ENCODE measurements at places on chromosomes 3 and 15.

DNA sequence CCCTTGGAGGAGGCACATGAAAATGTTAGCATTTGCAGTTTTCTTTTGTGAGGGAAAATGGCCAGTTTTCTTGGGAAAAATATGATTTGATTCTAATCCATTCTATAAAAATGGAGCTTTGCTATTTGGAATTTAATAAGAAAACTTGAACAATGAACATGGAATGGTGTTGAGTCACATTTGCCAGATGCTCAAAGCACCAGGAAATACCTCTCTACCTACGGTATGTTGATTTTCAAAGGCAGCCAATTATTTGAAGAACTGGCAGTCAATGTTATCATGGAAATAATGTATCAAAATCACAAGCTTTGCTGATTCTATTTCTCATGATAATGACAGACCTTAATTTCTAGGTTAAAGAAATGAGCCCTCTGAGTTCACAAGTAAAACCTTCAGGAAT is 14.9 kb downstream of the NME9 start:
- no peak for DNase-seq

DNA sequence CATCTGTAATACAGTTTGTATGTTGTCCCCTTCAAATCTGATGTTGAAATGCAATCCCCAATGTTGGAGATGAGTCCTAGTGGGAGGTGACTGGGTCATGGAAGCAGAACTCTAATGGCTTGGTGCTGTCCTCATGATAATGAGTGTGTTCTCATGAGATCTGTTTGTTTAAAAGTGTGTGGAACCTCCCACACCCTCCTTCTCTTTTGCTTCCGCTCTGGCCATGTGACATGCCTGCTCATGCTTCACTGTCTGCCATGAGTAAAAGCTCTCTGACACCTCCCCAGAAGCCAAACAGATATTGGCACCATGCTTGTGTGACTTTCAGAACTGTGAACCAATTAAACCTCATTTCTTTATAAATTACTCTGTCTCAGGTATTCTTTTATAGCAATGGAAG is 794.0 kb upstream of the CFAP20DC start:
- no peak for DNase-seq

DNA sequence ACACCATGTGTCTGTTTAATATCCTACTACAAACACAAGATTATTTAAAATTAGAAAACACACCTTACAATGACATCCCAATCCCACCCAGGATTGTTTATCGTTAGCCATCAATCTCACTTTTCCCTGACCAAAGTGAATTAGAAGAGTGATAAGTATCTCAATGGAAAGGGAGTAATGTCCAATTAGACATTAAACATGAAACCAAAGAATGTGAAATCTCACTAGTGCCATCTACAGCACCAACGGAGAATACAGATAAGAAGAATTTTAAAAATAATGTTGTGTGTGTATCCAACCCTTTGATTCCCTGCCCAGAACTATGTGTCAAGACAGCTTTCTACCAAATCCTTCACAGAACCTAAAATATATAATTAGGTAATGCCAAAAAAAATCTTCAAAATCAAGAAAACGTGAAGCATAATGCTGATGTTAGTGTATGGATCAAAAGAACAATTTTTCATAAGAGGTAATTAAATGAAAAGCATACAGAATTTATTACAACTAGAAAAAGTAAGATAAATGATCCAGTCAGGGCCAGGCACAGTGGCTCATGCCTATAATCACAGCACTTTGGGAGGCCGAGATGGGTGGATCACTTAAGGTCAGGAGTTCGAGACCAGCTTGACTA is 64.2 kb downstream of the SCAPER start:
- no peak for DNase-seq

GRCh38 chr3:152039887-152040286 is 166.4 kb downstream of the SUCNR1 start:
- DNase-seq = no peak

DNA sequence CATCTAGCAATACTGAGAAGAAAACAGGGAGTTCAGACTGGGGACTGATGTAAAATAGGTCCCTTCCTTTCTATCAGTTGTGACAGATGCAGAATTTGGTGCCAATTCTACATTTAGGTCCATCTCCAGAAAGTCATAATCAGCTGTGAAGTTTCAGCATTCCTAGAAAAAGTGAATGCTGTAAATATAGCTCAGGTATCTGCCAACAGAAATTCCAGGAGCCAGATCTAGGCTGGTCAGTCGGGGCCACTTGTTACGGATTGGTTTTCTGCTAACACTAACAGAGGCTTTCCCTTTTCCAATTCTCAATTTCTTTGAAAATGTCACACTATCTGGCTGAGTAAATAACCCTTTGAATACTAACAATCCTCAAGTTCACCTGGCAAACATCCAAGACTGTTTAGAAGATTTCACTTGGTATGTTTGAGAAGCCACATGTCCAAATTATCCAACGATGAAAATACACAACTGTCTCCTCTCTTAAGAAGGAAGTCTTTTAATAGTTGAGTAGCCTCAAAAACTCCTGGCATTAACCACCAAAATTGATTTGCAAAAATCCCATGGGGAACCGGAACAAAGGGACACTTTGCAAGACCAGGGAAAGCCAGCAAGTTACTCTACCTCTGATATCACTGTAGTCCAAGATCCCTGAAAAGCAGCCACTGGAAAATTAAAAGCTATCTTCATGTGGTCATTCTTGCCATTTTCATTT is 222.3 kb downstream of the ZMAT3 start:
- DNase-seq = no peak

DNA sequence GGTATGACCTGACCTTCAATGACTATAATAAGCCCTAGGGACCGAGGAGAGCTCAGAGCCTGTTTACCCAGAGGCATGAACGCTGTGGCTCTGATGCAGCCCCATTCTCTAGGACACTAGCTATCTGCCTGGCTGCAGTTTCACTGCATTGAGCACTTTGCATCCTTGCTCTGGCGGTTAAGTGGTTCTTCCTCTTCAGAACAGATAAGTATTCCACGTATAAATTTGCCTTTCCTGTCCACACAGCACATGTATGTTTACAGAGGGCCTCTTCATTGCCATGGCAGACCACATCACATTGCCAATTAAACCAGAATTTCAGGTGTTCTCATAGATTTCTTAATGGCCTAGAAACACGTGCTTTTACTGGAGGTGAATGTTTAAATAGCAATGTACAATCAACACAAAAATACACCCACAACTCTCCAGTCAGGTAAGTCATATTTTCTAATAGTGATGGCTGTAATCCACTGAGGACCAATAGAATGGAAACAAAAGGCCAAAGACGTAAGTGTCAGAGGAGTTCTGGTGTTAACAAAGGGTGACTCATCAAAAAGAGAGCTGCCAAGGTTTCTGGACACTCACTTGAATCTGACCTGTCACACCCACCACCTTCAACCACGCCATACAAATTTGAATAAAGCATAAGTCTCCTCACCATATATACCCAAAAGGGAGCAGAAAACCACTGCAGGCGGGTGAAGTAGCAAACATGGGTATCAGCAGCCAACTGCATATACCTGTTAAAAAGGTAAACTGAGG is 553.4 kb downstream of the OCA2 start:
- no peak for DNase-seq

- no peak for DNase-seq
Observed at GRCh38 chr3:113018536-113019181, 27.9 kb downstream of the GTPBP8 start.

- no peak for DNase-seq
Observed at GRCh38 chr15:91535856-91536500, 317.5 kb upstream of the SLCO3A1 start.

DNA sequence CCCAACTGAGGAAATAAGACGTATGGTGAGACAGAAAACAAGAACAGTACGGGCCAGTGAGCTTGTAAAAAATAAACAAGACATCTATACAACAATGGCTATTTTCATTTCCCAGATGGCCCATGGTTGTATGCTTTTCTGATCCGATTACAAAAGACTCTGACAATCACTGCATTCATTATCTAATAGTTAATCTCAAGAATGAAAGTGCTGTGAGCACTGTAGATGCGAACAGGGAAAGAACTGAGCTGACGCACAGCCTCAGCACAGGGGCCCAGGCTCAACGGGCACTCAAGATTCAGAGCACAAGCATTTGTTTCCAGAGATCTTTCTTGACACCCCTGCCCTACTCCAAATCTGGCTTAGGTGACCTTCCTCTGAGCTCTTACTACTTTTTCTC is 6.9 kb downstream of the MTMR10 start:
- DNase-seq = no peak

- no peak for DNase-seq
Observed at GRCh38 chr3:50473768-50474167, 29.7 kb downstream of the CACNA2D2 start.

DNA sequence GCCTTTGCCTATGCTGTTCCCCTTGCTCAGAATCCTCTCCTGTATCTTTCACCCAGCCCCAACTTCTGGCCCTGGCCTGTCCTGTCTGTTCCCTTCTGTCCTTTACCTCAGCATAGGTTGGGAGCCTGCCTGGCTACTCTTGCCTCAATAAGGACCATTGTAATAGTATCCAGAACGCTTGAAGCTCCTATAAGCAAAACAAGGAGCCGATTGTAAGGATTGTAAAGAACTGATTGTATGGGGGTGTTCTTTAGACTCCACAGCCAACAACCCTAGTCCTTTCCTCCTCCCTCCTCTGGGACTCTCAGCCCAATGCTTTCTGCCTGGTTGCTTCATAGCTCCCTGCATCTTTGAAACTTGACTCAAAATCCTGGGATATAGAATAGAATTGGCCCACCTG is 18.7 kb upstream of the RAD54L2 start:
- DNase-seq = no peak

- DNase-seq = peak; percentile 45
Observed at GRCh38 chr3:181709537-181710279, 2.0 kb upstream of the SOX2 start.

GRCh38 chr3:8759038-8759707 is 10.2 kb downstream of the OXTR start:
- DNase-seq = no peak

DNA sequence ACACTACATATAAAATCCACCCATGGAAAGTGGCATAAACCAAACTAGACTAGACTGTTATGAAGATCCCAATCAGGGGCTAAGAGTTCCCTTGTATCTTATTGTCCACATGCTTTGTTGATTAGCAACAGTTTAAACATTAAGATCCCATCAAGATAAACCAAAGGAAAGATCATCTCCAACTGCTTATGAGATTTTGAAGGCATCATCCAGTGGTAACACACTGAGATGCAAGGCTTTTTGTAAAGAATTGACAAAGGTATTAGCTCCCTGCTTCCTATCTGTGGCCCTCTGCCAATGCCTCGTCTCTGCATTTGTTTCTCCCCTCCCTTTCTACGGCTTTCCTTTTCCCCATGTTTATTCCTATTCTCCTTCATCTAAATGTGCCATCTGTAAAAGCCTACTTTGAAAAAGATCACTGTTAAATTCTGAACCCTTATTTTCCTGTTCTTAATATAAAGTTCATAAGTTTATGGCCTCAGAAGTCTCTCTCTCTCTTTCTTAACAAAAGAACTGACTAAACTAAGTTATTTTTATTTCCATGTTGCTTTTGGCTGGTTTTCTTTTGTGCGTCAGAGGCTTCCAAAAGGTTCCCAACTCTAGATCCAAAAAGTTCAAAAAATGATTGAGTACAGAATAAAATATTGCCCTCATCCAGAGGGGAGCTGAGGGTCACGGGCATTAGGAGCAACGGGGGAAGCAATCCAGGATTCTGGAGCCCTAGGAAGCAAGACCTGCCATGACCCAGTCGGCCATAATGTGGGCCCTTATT is 5.5 kb downstream of the PLD1 start:
- no peak for DNase-seq

- no peak for DNase-seq
Observed at GRCh38 chr3:171801738-171802589, 8.3 kb downstream of the PLD1 start.

DNA sequence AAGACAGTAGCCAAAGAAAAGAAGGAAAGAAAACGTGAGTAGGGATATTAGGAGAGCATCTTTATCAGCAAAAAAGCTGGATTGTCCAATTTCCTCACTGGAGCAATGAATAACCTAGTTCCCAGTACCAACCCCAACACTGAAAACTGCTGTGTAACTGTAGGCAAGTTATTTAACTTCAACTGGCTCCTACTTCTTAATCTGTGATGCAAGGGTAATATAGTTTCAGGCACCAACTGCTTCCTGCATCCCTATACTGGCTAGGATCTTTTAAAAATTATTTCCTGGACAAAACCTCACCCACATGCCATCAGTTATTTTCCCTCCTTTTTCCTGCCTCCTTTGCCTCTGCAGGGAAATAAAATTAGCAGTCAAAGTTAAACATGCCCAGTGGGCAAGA is 59.6 kb downstream of the ZBTB20 start:
- no peak for DNase-seq

DNA sequence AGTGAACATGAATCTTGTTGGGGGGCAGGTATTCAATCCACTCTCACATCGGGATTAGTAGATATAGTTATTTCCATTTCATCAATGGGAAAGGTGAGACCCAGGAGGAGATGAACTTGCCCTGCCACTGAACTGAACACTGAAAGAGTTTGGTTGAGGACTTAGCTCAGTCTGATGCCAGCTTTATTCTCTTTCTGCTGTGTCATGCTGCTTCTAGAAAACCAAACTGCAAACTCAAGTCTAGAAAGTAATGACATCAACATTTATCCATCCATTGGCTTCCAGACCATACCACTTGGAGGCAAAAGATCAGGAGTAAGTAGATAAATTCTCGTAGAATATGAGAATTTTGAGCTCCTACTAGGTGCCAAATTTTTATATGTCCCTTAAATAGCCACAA is 288.0 kb upstream of the CTNNB1 start:
- DNase-seq = no peak

DNA sequence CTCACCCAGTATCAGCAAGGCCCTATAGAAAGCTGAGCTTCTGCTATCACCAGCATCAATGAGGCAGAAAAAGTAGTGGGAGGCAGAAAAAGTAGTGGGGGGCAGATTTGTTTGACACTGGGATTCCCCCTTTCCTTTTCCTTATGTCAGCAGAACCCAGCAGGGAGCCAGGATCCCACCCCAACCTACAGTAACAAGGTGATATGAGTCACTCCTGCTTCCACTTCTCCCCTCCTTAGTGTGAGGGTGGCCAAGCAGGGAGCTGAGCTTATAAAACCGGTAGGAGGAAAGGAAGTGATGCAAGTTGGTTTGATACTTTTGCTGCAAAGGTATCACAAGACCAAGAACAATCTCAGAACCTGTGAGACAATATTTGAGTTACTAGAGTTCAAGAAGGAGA is 128.7 kb downstream of the SCAPER start:
- DNase-seq = no peak

- no peak for DNase-seq
Observed at GRCh38 chr3:39812537-39812936, 3.1 kb downstream of the MYRIP start.

DNA sequence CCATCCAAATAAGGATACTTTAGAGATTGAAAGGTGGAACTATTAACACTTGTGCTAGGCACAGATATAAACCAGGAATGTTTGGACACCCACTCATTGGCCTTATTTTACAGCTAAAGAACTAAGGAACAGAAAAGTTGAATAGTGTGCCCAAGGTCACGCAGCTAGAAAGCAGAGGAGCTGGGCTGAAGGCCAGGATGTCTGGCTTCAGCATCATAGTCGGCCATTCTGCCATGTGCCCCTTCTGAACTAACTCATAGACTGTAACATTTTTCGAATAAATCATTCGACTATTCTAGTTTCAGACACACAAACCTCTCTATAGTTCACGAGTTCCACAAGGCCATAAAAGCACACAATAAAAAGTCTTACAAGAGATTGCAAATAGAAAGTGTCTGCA is 71.1 kb downstream of the SUMF1 start:
- DNase-seq = no peak

GRCh38 chr3:86968244-86968932 is 22.6 kb downstream of the VGLL3 start:
- DNase-seq = no peak

GRCh38 chr3:149448331-149448831 is 26.1 kb upstream of the TM4SF4 start:
- DNase-seq = no peak

- DNase-seq = no peak
Observed at GRCh38 chr3:116929505-116930222, 220.1 kb downstream of the TUSC7 start.

Data from T-helper 2 cell (primary cell).